ENCODE measurements at places on chromosomes 3 and 15. TPM values are rescaled to one million over a fixed set of nuclear protein-coding genes. Genes with fewer than 3 reads are reported as not detected.

DNA sequence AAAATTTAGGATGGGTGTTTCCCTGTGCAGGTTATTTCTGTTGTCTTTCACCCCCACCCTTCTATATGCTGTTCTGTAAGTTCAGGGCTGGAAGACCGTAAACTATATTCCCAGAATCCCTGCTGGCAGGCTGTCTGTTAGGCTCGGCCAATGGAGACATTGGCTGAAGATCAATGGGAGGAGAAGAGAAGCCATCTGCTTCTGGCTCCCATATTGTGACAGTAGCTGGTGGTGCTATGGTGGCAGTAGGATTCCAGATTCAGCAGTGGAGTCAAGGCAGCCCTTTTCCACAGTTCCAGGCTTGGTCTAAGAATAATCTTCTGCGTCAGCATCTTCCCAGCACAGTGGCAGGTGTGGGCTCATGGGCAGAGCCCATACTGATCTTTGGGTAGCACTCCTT is 226.6 kb downstream of the ABHD5 start:
- no peak for DNase-seq
- H3K27ac ChIP-seq: no peak overlapping the region

- no peak for DNase-seq
- no peaks in the 10 kb centered on the region for H3K36me3 ChIP-seq
- H3K27ac ChIP-seq: no peak overlapping the region
- H3K4me3 ChIP-seq: no peak overlapping the region
- H3K4me1 ChIP-seq: no peaks in the 10 kb centered on the region
These were observed 887.8 kb downstream of the MCTP2 start for GRCh38 chr15:95119041-95119610.

GRCh38 chr3:69791106-69791505 is 51.8 kb downstream of the MITF start:
- H3K4me1 ChIP-seq: peaks cover 8% of the 10 kb centered on the region
- no peaks in the 10 kb centered on the region for H3K27me3 ChIP-seq
- H3K27ac ChIP-seq: no peak overlapping the region
- no peaks in the 10 kb centered on the region for H3K36me3 ChIP-seq

Gene DPPA4
- not detected for polyA plus RNA-seq

- peak; percentile 78 for DNase-seq
- H3K27me3 ChIP-seq: no peaks in the 10 kb centered on the region
- H3K4me3 ChIP-seq: no peak overlapping the region
- no peaks in the 10 kb centered on the region for H3K4me1 ChIP-seq
- H3K36me3 ChIP-seq: no peaks in the 10 kb centered on the region
These were observed 1.1 kb downstream of the HHATL start for GRCh38 chr3:42701371-42702065.

Gene DAZL
- not detected for polyA plus RNA-seq

DNA sequence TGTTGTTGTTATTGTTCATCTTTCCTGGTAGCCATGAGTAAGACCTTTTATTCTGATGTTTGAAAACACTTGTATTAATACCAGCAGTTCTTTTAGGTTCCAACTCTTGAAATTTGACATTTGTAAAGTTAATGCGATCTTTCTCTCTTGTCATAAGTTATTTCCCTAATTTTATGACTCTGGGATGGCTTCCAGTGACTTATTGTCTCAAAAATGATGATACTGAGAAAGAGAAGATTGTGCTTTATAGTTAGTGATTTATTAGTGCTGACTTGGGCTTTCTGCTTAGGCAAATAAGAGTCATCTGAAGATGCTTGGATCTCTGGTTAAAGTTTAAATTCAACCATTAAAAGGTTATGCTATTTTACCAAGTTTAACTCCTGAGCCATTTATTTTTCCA is 715.2 kb downstream of the GRM7 start:
- no peak overlapping the region for H3K4me3 ChIP-seq
- no peaks in the 10 kb centered on the region for H3K36me3 ChIP-seq
- H3K27ac ChIP-seq: no peak overlapping the region
- H3K27me3 ChIP-seq: no peaks in the 10 kb centered on the region
- no peak for DNase-seq

DNA sequence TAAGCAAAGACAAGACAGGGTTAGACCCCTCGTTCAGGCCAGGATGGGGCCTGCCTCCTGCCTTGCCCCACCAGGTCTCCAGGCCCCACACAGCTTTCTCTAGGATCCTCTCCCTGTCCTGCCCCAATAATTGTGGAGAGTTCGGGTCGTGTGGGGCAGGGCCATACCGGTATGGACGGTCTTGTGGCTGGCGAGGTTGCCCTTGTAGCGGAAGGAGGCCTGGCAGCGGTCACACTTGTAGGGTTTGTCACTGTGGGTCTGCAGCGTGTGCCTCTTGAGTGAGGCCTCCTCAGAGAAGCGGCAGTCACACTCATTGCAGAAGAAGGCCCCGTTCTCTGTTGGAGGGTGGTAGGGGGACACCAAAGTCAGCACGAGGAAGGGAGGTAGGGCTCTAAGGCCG is 18.7 kb downstream of the BCL6 start:
- H3K27me3 ChIP-seq: no peaks in the 10 kb centered on the region
- no peak overlapping the region for H3K27ac ChIP-seq
- no peak overlapping the region for H3K4me3 ChIP-seq

Gene IQCF5
- polyA plus RNA-seq: not detected

GRCh38 chr3:182717216-182717615 is 76.1 kb upstream of the ATP11B start:
- H3K36me3 ChIP-seq: no peaks in the 10 kb centered on the region
- H3K27me3 ChIP-seq: no peaks in the 10 kb centered on the region
- H3K4me3 ChIP-seq: no peak overlapping the region
- no peaks in the 10 kb centered on the region for H3K4me1 ChIP-seq
- DNase-seq: no peak
- H3K27ac ChIP-seq: no peak overlapping the region

Gene GPR176
- polyA plus RNA-seq: 34.9 TPM

Measured in aorta (tissue), 5 donors.